ENCODE measurements at places on chromosomes 1 and 21.

DNA sequence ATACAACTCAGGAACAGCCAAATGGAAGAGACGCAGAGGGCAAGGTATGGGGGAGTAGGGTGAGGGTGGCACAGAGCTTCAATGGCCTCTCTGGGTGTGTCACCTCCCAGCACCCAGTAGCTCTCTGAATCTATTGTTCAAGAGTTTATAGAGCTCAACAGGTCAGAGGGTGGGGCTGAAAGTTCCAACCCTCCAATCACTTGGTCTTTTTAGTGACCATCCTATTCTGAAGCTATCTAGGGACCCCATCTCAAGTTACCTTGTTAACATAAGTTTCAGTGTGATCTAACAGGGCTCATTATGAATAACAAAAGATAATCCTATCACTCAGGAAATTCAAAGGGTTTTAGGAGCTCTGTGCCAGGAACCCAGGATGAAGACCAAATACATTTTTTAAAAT is 31.2 kb upstream of the ZNF697 start:
- DNase-seq, result no peak

DNA sequence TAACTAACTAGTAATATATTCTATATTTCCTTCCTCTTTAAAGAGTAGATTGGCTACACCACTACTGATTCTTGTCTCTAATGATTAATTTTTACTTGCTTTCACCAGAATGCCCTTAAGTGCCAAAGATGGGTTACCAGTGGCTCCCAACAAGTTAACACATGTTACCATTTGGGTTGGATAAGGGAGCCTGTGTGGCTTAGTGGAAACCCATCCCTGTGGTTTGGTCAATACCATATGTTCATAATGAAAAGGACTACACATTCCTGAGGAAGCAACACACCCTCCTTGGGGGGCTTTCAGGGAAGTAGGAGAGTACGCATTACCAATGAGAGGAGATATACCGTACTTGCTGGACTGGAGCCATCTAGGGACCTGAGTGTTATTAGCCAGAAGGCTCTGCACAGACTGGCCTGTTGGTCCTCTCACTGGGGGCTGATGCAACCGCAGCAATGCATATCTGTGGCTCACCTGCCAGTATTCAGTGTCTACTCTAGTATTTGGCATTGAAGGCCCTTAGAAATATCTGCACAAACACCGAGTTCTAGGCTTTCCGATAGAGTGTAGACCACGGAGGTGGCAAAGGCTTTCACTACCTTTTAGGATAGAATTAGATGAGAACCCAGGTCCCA is 29.3 kb upstream of the PLXNA2 start:
- no peak for DNase-seq

GRCh38 chr1:99537886-99538617 is 107.9 kb upstream of the PALMD start:
- no peak for DNase-seq

- no peak for DNase-seq
Measured at GRCh38 chr1:215932558-215932957, 365.5 kb downstream of the KCTD3 start.

DNA sequence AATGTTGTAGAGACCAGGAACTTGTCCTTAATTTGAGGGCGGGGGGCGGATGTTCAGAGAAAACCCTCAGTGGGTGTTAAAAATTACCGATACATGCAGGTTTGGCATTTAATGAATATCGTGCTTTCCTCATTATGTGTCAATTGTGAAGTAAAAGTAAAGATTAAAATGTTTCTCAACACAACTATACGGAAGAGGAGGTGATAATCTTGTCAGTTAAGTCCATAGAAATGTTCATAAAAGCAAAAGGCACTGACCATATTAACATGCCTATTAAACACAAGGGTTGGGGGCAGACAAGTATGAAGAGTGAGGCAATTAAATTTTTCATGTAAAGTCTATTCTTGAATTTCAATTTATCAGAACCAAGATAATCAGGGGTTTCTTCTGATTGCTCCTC is 1.3 kb downstream of the BRINP3 start:
- DNase-seq, result no peak
